ENCODE measurements at places on chromosomes 2 and 18. TPM values are rescaled to one million over a fixed set of nuclear protein-coding genes. Genes with fewer than 3 reads are reported as not detected.

DNA sequence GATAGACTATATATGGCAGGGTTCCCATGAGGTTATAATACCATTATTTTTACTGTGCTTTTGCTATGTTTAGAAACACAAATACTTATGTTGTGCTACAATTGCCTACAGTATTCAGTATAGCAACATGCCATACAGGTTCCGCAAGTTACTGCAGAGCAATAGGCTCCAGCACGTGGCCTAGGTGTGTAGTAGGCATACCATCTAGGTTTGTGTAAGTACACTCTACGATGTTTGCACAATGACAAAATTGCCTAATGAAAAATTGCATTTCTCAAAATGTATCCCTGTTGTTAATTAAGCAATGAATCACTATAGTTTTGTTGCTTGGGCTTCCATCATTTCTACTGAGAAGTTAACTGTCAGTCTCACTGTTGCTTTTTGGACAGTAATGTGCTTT is 9.8 kb downstream of the CD302 start:
- DNase-seq, result no peak

DNA sequence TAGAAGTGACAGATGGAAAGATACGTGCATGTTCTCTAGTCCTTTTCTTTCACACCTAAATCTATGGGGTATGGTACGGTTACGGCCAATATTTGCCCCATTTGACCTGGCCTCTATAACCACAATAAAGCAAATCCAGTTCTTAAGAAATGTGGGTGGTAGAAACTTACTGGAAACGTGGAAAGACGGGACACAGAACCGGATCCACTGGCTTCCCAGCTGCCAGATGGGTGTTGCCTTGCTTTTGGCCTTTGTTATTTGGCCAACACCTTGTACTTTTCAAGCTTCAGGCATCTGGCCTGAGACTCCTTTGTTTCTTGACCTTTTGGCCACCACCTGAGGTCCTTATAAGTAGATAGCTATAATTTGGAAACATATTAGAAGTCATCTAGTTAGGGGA is 635.9 kb downstream of the SLC4A3 start:
- no peak for DNase-seq

DNA sequence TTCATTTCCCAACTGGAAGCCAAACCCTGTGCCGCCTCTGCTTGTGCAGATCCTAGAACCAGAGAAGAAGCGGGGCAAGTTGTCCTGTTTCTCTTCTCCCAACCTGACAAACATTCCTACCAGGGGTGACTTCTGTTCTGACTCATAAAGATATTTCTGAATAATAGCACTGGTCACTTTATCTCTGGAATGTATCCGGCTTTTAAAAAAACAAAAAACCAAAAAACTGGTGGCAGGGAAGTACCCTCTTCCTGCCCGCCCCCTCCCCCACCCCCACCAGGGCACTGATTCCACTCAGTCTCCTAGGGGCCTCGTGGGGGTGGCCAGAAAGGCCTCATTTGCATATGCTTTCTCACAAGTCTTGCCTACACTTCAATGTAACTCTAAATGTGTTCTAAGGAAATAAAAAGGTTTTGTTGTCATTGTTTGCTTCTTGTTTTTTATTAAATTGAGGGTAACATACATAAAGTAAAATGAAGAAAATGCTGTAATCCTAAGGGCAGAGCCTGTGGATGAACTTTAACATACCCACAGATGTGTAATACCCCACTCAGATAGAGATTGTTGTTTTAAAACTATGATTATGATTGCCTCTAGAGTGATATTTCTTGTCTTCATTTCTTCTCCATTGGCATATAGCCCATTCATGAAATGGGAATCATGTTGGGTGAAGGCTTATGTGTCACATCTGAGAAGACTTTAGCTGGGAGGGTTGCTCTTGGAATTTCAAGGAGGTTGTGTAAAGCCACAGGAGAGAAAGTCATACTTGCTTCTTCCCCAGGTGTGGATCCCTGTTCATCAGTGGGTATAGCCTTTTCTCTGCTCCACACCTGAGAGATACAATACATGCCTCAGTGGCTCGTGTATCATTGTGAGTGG is 5.3 kb upstream of the FOSL2 start:
- no peak for DNase-seq

- DNase-seq, result no peak
Measured at GRCh38 chr2:64288321-64289193, 144.3 kb upstream of the PELI1 start.

DNA sequence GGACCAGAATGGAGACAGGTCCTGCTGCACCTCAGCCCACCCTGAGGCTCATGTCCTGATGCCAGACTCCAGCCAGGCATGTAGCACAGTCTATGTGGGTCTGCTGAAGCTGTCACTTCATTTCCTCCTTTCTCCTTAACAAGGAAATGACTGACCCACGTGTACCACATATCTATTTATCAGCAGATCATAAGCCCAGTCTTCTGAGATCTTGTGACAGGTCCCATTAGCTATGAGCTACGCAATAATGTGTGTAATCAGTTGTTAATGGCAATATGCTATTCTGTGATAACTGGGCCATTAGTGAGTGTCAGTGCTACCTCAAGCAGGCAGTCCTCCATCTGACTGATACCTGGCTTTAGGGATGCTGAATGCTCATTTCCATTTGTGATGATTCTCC is 615.3 kb downstream of the BCL11A start:
- DNase-seq, result no peak

LTBP1 gene
- 0.37 TPM for total RNA-seq

MEIS1 gene
- total RNA-seq, result not detected

FBXO41 gene
- total RNA-seq, result 31.5 TPM

REG3A gene
- total RNA-seq, result not detected
